Fibroblast of skin of left biceps (primary cell): ENCODE measurements at places on chromosomes 3 and 15.

DNA sequence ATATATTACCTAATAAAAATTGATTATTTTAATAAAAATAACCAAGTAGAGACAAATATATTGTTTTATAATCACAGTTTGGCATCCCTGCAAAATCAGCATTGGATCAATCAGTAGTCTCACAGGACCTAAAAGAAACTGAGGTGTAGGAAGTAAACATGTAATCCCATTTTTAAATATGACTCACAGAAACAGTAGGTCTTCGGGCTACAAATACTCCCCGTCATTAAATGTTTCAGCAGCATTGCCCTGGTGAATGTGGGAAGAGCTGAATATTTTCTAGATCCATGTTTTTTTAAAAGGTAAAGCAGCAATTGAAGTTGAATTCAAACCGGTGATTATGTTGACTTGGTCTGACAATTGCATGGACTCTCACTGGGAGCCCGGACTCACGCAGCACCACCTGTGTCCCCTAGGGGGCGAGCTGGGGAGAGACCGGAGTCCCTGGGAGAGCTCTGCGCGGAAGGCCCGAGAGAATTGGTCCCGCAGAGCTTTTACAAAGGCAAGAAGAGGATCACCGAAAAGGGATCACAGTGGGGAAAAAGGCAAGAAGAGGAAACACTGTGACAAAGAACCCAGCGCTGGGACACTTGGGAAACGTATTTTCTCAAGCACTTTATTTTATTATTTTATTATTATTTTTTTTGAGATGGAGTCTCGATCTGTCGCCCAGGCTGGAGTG lies 17.2 kb upstream of the USP3 start:
- no peak for DNase-seq

DNA sequence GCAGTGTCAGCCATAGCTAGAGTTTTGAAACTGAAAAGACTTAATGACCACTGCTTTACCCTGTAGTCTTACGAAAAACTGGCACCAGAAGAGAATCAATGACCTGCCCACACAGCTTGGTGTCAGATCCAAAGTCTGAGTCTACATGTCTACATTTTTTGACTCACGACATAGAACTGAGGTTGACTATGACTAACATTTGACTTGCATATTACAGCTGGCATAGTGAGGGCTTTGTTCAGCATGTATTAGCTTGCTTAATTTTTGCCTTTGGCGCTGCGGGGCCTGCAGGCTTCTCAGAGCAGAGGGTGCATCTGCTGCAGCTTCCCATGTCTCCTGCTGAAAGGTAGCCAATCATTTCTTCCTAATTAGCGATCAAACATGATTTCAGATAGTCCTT lies 167.0 kb downstream of the EBLN2 start:
- no peak for DNase-seq

- DNase-seq = no peak
These were observed 2.2 kb downstream of the ZXDC start for GRCh38 chr3:126473292-126474168.

DNA sequence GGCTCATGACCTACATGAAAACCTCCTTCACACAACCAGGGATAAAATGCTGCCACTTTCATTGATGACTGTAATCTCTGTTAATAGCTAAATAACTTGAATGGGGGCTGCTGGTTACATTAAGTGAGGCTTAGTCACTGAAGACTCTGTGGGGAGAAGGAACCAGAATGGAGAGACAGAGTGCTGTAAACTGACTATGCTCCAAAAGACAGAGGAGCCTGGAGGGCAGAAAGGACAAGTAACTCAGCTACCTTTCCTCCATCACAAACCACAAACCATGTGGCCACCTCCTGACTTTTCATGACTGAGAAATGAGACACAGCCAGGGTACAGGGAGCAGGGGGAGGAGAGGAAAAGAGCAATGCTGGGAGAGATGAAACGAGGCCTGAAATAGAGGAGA lies 97.1 kb upstream of the TRIM42 start:
- no peak for DNase-seq

GRCh38 chr15:100373942-100374341 lies 32.2 kb upstream of the ADAMTS17 start:
- DNase-seq = no peak

- DNase-seq = no peak
These were observed 63.6 kb upstream of the NSMCE3 start for GRCh38 chr15:29333261-29333660.

- no peak for DNase-seq
These were observed 20.3 kb upstream of the ZDHHC23 start for GRCh38 chr3:113927556-113927955.

- no peak for DNase-seq
These were observed 50.3 kb downstream of the NPTN start for GRCh38 chr15:73582851-73583379.

- no peak for DNase-seq
These were observed 634 bp downstream of the MINDY2 start for GRCh38 chr15:58771621-58772250.

- DNase-seq = no peak
These were observed 486.9 kb upstream of the ARRDC4 start for GRCh38 chr15:97473627-97474026.

- DNase-seq = no peak
These were observed 44.6 kb downstream of the ROBO2 start for GRCh38 chr3:77084511-77084910.

- no peak for DNase-seq
These were observed 44.7 kb downstream of the MYO1E start for GRCh38 chr15:59327942-59328341.

DNA sequence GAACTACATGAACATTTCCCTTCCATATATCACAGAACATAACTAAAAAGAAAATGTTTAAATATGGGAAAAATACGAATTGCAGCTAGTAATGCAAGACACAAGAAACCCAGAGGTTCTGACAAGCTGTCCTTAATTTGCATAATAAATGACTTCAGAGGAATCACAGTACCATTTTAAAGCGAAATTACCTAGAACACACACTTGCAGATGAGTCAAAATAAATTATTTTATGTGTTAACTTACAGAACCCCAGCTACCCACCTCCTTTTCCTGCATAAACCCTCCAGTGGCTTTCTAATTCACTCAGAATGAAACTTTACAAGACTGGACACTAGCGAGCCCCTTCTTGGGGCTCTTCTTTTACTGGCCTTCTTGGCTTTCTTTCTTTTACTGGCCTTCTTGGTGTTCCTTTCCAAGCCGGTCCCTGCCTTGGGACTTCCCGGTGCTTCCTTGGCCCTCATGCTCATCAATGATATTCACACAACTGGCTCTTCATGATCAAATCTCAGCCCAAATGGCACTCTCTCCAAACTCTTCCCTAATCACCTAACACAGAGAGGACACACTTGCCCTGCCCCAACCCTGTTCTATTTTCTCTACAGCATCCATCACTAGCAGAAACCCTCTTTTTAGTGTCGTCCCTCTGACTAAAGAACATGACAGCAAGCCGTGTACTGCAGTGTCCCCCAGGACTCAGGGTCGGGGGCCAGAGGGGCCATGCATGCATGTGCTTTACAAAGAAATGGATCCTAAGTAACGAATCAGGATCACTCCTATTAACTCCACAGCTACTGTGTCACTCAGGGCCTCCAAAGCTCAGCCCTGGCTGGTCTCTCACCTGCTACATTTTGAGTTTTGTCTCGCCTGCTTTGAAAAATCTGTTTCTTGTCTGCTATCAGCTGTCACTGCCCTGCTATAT lies 4.8 kb downstream of the CHSY1 start:
- no peak for DNase-seq

DNA sequence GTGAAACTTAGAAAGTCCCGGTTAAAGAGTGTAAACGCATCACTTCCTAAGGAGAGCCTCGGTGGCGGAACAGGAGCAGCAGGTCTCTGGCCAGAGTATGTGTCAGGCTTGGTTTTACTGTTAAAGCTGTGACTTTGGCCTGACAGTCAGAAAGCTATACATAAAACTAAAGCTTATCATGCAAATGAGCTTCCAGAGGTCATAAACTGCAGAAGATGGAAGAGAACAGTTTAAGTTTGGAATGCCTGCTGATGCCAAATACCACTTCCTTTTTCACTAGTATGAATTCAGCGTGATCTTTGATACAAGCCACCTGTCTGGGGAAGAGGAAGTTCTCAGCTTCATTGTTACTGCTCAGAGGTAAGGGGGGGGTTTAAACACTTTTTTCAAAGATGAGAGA lies 125.1 kb upstream of the CTDSPL start:
- DNase-seq = no peak

- DNase-seq = no peak
These were observed 22.3 kb downstream of the CMTM7 start for GRCh38 chr3:32413845-32414521.

- DNase-seq = no peak
These were observed 58.9 kb upstream of the FLNB start for GRCh38 chr3:57949344-57949743.
